ENCODE measurements at places on chromosomes 5 and 9.

DNA sequence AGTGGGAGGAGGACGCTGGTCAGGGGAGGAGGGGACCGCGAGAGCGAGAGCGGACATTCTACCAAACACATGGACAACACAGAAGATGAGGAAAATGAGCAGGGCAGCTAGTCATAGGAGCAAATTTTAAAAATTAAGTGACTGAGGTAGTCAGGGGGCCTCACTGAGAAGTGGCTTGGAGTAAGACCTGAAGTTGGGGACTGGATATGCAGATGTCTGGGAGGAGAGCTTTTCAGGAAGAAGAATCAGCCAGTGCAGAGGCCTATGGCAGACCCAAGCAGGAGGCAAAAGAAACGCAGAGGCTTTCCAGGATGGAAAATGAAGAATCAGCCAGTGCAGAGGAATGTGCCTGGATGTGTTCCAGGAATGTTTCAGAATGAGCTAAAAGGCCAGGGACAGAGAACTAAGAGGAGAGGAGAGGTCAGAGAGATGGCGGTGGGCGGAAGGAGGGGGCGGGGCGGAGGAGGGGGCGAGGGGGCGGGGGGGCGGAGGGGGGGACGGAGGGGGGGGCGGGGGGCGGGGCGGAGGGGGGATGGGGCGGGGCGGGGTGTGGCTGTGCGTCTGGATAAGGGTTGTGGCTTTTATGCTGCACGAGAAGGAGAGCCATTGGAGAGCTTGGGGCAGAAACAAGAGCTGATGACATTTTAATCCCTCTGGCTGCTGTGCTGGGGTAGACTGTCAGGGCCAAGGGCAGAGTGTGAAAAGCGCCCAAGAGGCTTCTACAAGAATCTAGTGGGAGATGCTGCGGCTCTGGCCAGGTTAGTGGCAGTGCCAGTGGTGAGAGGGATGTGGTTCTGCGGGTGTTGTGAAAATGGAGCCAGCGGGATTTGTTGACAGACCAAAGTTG is 129.6 kb downstream of the KCNIP1 start:
- no peak for DNase-seq

GRCh38 chr5:126364206-126364902 is 58.9 kb upstream of the GRAMD2B start:
- DNase-seq, result no peak

GRCh38 chr5:16976625-16977008 is 40.5 kb upstream of the MYO10 start:
- no peak for DNase-seq

DNA sequence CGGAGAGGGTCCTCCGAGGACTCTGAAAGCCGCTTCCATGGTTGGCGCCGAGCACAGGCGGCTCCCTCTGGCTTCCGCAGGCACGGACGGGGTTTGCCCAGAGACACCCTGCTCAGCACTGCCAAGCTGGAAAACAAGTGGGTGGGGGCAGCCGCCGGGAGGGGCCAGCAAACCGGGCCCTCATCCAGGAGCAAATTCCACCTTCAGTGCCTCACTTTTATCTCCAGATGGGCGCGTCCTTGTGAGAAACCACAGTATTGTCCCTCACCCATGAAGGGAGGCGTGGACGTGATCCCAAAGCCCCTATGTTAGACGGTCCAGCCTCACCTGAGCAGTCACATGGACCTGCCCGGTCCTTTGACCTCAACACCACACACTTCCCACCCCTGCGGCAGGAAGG is 29.0 kb downstream of the MED10 start:
- DNase-seq, result no peak

GRCh38 chr5:158514319-158514985 is 585.3 kb downstream of the EBF1 start:
- no peak for DNase-seq

DNA sequence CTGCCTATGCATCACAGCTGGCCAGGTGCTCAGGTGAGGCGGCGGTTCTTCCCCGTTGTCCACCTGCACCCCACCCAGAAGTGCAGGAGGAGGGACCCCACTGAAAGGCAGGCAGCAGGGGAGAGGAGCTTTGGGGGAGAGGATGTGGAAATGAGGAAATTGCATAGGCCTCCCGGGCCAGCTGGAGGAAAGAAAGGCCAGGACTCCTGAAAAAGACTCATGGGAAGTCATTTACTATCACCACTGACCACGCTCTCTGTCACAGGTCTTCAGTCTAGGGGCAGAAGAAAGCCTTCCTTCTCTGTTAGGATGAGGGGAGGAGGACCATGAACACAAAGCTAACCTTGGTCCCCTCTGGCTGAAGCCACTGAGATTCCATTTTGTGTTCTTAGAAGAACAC is 28.1 kb downstream of the KCNMB1 start:
- DNase-seq, result no peak

DNA sequence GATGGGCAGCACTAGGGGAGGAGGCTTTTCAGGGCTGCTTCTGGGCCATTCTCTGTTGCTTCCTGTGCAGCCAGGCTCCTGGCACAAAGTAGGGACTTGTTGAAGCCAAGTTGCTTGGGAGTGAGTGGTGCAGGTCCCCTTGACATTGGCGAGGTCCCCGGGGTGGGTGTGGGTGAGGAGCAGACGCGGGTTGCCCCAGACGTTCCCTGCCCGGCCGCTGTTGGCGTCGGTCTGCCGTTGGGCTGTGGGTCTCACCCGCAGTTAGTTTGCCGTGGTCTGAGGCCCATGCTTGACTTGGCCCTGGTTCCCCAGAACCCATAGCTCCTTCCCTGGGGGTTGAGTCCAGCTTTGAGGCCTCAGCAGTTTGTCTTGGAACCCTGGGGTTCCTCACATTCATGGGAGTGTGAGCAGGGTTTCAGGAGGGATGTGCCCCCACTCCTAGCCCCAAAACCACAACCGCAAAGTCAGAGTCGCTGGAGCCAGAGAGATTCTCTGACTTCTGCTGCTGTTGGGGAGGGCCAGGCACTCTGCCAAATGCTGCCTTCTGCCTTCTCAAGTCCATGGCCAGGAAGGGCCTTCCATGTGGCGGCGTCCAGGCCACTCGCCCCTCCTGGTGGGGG is 77.5 kb downstream of the RXRA start:
- no peak for DNase-seq

DNA sequence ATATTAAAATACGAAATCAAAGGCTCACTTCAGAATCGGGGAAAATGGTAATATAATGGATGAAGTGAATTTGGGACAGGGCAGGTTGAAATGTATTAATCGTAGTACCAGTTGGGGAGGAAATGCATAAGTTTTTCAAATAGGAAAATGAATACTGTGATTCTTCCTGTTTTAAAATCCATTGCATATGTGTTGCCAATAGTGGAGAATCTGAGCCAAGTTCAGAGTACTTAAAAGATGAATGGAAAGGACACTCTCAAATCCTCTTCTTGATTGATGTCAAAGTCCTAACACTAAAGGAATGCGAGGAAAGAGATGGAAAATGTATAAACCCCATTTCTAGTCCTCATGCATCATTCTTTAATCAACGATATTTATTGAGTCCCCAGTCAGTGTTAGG is 160.9 kb upstream of the CCNG1 start:
- no peak for DNase-seq

DNA sequence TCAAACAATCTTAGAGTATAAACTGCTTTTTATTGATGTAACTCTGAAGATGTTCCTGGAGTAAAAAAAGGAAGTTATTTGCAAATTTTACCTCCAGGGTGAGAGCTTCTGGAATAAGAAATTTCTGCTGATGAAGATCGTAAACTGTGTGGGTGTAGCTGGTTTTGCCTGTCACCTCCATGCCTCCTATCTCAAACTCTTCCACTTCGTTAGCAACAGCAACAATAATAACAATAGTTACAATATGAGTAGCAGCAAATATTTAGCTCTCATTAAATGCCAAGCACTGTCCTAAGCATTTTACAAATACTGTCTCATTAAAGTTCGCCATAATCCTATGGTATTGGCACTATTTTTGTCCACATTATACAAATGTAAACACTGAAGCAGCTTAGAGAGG is 57.9 kb downstream of the GCNT1 start:
- DNase-seq, result no peak

DNA sequence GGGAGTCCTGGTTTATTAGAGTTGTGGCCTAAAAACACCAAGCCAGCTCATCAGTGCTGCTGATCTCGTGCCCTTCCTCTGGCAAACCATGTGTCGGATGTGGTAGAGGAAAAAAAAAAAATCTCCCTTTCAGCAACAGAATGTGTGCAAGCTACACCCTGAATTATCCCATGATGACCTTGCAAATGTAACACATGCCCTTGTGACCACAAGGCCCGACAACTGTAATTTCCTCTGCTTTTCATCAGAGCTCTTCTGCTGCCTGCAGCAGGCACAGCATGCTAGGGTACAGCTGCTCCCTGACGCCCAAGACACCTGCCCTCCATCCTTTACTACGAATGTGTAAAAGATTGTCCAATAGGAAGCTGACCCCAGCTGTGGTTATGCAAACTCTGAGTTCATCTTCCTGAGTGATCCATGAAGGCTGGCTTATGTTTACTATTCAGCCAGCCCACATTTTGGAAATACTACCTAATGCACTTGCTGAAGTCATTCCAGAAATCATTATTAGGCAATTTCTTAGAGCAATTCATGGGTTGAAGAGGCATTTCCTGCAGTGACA is 14.6 kb upstream of the BNC2 start:
- no peak for DNase-seq

DNA sequence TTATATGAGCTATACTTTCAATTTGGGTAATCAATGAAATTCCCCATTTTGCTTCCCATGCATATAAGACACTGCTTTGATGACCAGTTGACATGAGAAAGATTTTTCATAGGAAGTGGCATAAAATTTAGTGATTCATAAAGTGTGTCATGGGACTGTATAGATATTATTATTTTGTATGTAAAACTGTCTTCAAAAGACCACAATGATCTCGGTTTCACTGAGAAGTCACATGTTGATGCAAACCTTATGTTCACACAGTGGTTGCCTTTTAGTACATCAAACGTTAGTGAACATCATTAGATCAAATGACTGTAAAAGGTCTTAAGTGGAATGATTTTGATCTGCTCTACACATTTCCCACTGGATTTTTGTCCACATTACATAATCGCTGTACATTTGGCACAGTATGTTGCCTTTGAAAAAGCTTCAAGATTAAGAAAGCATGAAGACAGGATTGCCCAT is 349.2 kb upstream of the MEF2C start:
- no peak for DNase-seq

GRCh38 chr5:132777209-132778069 is at the start of gene SEPTIN8:
Gene SEPTIN8 (minus strand): TSS chr5:132777239. CDS start chr5:132777137, 102 bp downstream.
- no peak for DNase-seq

- DNase-seq, result no peak
Observed at GRCh38 chr9:128607642-128608350, 48.9 kb downstream of the DYNC2I2 start.

GRCh38 chr9:38523121-38523520 is 97.3 kb downstream of the ANKRD18A start:
- DNase-seq, result no peak

DNA sequence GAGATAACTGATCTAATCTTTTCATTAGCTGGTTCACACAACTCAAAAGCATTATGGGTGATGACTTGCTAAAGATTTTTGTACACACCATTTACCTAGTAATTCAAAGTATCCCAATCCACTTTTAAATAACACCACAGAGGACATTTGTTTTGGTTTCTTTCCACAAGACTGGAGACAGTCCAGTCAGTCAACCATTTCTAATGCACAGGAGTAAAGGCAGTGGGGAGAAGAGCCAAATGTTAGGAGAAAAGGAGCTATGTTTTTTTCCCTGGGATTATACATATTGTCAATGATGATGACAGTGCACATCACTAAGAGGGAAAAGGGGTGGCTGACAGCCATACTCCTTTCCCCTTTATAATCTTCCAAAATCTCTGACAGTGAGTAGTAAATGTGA is 240.9 kb downstream of the GABRB2 start:
- DNase-seq, result no peak

GRCh38 chr5:11797132-11797531 is 107.1 kb downstream of the CTNND2 start:
- DNase-seq, result no peak

DNA sequence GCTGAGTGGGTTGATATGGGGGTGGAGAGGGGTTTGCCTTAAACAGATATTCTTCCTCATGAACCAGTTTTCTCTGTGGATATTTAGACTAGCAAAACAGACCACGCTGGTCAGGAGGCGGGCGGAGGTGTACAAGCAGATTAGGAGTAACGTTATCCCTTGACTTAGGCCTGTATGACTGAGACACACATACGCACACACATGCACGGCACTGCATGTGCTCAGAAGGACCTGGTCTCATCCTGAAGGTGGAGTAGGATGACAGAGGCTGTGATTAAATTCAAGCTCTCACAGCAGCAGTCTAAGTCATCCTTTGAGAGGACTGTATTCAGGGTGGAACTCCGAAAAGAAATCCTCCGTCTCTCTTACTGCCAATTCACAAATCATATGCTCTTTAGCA is 209.7 kb downstream of the DIRAS2 start:
- no peak for DNase-seq

DNA sequence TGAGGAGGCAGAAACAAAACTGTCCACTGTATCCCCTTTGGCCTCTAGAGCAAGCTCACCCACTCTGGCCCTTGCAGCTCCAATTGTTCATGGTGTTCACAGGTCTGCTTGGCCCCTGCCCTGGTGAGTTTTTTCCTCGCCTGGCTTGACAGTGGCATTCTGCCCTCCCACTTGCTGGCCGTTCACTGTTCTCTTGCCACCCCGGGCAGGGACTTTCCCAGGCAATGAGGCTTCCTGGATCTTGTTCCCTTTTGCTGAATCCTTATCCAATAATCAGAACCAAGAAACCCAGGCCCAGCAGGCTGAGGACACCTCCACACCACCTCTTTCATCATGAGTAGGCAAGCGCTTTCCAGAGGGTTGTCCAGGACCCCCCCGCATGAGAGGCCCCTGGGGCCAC is 31.2 kb downstream of the ZNF618 start:
- no peak for DNase-seq

GRCh38 chr9:114370251-114370967 is 17.4 kb downstream of the AKNA start:
- DNase-seq, result no peak

GRCh38 chr5:87354496-87354895 is 58.2 kb downstream of the CCNH start:
- no peak for DNase-seq

- DNase-seq, result no peak
Observed at GRCh38 chr5:53924392-53924791, 364.0 kb downstream of the NDUFS4 start.

DNA sequence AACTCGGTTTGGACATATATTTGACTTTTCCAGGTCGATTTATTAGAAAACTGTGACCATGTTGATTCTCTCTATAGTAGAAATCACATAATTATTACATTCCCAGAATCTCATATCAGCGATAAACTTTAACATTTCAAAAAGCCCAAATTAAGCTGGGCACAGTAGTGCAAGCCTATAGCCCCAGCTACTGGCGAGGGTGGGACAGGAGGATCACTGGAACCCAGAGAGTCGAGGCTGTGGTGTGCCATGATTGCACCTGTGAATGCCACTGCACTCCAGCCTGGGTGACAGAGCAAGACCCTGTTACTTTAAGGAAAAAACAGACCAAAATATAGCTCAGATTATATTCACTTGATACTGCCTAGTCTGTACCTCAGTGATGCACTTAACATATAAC is 128.9 kb downstream of the CPLANE1 start:
- DNase-seq, result no peak

- DNase-seq, result peak; percentile 40
Observed at GRCh38 chr9:37302277-37302676, 120.2 kb upstream of the GRHPR start.
